GM12892 (cell line): ENCODE measurements at places on chromosomes 2 and 18.

DNA sequence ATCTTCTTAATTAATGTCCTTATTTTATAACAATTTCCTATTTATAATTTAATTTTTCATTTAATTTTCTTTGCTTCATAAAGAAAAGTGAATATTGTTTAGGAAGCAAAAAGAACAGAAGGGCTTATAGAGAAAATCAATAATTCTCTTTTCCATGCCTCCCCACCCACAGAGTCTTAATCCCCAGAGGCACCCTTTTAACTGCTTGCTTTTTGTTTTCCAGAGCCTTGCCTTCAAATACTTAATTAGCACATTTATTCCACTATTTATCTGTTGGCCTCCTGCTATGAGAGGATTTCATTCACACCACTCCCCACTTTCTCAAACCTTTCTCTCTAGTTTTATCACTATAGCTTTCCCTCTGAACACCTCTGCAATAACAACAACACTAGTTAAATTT is 373.6 kb downstream of the MBD2 start:
- no peak for DNase-seq

DNA sequence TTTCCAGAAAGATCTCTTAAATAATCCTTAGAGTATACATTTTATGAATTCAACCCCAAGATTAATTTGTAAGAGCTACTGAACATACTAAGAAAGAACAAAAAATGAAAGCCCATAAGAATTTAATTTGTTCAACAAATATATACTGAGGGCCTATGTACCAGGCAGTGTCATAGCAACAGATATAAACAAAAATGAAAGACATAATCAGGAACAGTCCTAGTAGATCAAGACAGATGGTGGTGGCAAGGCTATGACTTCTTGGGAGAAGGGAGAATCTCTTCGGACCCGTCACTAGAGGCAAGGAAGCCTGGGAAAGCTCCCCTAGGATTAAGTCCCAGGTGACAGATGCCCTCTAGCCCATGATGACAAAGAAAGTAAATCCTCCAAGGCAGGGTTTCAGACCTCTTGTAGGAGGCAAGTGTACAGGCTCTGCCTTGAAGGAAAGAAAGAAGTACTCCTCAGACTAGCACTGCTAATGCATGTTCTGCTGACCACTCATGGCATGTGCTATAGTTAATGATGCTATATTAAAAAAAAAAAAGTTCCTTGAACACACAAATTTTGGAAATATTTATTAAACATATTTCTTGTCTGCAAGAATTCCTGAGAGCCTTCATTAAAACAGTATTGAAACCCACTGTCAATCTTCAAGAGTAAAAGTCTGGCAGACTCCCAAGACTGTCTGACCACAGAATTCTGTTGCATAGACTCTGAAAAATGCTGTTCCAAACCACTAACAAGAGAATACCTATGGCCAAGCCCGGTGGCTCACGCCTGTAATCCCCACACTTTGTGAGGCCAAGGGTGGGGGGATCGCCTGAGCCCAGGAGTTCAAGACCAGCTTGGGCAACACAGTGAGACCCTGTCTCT is 31.5 kb downstream of the NOL10 start:
- no peak for DNase-seq

DNA sequence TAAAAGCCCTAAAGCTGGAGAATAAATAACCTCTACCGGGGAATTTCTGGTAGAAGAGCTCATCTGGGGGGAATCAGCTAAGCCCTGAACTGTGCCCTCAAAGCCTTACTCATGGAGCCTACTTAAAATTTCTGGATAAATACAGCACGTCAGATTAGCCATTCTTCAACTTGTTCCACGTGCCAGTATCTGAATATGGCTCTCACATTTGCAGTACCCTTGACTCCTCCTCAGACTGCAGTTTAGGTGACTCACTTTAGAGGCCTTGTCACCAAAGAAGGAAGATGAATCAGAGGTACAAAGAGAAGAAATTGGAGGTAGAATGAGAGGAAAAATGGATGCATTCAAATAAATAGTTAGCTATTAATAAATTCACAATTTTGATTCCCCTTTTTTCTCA is 34.6 kb upstream of the POTEC start:
- no peak for DNase-seq

DNA sequence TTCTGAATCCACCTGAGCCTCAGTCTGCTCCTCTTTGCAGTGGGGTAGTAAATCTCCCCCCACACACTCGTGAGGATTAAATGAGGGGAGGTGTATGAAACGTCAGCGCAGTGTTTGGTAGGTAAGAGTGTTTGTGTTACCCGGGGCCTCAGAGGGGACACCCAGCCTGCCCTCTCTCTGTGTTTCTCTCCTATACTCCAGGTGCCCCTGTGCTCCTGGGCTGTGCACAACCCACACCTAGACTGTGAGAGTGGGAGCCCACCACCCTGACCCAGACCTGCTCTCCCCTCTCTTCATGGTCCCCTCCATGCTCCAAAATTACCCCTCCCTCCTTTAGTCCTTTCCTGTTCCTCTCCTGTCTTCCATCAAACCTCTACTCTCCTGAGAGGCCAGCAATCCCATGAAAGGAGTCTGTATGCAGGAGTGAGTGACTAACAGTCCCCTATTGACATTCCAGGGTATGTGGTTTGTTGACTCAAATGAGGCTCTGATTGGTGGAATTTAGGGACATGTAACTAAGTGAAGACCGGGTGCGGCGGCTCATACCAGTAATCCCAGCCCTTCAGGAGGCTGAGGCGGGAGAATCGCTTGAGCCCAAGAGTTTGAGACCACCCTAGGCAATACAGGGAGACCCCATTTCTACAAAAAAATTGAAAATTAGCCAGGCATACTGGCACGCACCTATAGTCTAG is 10.4 kb downstream of the CIB4 start:
- no peak for DNase-seq

DNA sequence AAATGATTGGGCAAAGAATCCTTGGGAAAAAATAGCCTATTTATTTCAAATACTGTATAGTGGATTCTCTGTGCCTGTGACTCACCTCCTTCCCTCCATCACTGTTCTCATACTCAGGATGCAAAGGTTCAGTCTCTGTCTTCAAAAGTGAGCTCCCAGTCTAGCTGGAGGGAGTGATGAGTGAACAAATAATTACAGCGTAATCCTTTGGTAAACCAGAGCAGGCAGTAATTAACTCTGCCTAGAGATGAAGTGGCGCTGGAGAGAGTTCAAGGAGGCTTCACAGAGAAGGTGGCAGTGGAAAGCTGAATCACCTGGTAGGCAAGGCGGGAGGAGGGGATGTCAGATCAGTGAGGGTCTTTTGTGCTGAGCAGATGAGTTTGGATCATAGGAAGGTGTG is 6.5 kb downstream of the DGUOK start:
- no peak for DNase-seq

GRCh38 chr18:8820396-8821082 is 115.2 kb downstream of the MTCL1 start:
- DNase-seq, result no peak

DNA sequence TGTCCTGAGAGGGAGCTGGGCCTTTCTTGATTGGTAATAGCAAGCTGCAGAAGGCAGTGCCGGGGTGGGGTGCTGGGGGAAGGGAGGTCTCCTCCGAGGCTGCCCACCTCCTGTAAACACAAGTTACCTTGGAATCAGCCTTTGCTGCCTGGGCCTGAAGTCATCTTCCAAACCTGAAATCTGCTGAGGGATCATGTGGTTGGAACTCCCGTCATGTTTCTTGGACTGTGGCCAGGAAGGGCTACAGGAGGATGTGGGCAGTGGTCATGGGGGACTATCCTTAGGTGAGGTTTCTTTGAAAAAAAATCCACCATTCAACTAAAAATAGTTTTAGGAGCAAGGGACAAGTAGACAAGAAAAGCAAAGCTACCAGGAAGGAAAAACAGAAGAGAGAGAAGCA is 74.2 kb downstream of the CDK15 start:
- DNase-seq, result no peak

DNA sequence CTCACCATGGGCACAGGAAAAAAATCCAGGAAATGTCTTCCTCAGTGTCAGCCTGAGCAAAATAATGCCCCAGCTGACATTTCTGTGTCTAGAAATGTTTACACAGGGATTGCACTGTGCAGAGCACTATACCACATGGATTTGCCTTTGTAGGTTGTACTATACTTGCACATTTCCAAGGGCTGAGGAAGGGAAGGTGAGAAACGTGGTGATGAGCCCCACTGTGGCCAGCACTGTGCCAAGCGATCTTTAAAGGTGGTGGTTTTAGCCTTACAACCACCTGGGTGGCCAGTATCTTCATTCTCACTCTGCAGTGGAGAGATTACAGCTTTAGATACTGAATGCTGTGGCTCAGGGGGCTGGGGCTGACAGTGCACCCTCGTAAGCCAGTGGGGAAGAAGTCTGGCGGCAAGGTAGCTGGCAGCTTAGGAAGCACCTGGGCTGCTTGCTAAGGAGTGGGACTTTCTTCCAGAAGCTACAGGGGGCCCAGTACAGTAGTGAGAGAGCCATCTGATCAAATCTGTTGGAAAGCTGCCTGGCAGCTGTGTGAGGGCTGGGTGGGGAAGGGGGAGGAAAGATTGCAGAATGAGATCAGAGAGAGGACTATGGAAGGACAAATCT is 81.4 kb upstream of the MSH2 start:
- DNase-seq, result no peak

DNA sequence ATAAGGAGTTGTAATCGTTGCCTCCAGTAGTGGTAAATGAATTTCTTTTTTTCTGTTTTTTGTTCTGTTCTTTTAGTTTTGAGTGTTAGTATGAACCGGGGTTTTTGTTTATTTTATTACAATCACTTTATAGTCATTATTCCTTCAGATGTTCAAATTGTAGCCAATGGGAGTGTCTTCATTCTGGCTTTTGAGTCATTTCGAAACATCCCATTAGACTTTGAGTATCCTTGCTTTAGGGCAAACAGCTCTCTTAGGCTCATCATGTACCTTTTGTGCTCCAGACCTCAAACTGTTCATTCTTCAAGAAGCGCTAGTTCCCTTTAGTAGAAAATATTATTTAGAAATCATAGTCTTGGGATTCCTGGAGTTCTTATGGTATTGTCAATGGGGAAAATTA is 54.2 kb upstream of the PAX3 start:
- DNase-seq, result no peak

DNA sequence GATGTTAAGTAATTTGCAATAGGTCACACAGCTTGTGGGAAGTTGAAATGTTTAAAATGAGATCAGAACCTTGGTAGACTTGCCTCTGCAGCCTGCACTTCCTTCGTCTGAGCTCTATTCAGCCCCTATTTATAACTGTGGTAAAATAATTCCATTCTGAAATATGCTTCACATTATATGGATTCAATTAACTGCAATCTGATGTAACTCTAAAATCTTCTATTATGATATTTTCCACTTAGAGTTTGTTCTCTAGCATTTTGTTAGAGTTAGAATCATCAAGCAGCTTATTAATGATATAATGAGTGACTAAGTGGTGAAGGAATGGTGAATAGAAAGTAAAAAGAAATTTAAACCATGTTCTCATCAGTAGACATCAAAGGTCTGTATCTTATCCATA is 139.6 kb upstream of the ARHGAP28 start:
- no peak for DNase-seq

GRCh38 chr2:18473241-18474181 is 86.9 kb downstream of the RDH14 start:
- no peak for DNase-seq

GRCh38 chr2:68722712-68723111 is 11.9 kb upstream of the ARHGAP25 start:
- DNase-seq, result no peak

- DNase-seq, result no peak
These were observed 13.6 kb upstream of the IRS1 start for GRCh38 chr2:226813148-226813701.

- no peak for DNase-seq
These were observed 310.7 kb downstream of the TNS1 start for GRCh38 chr2:217691920-217692666.

- no peak for DNase-seq
These were observed 8.7 kb downstream of the PCBP1 start for GRCh38 chr2:70095720-70096670.

GRCh38 chr18:29161429-29161828 is 984.5 kb upstream of the CDH2 start:
- no peak for DNase-seq

GRCh38 chr2:207692206-207693065 is 19.0 kb upstream of the CCNYL1 start:
- peak; percentile 31 for DNase-seq

DNA sequence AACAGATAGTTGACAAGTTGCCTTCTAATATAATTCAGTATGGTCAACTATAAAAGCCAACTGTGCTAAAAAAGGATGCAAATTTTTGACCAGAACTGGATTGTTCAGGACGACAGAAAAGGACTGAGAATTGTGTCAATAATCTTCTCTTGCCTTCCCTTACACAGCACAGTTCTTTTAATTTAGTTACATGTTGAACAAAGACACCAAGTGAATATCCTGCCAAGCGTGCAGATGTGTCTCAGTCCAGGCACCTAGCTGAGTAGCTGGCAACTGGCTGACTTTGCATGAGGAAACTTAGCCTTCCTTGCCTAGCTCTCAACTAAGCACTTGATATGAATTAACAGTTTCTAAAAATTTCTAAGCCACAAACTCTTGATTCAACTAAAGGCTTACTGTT is 801.4 kb downstream of the BCL11A start:
- DNase-seq, result no peak

DNA sequence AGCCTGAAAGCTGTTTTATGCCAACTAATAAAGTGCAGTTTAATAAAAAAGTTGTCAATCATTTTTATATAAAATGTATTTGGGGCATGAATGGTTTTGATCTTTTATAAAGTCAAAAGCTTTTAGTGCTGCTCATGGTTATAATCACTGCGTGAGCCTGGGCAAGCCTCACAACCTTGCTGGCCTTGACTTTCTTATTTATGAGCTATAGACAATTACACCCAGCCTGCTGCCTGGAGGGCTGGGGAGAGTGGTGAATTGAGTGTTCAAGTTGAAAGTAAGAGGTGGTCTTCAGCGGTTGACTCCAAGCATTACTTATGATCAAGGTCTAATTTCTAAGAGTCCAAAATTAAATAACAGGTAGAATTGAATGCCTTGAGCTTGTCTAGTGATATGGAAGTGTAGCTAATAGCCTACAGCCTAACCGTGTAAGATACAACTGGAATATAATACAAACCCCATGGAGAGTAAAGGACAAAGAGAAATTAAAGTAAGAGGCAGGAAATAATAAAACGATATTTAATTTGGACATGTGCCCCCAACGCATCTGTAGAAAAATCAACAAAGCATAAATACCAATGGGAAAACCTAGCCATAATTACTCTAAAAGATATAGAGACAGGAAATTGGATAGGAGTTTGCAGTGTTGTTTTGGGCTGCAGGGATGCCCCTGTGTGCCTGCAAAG is 106.0 kb upstream of the CYP1B1 start:
- no peak for DNase-seq

DNA sequence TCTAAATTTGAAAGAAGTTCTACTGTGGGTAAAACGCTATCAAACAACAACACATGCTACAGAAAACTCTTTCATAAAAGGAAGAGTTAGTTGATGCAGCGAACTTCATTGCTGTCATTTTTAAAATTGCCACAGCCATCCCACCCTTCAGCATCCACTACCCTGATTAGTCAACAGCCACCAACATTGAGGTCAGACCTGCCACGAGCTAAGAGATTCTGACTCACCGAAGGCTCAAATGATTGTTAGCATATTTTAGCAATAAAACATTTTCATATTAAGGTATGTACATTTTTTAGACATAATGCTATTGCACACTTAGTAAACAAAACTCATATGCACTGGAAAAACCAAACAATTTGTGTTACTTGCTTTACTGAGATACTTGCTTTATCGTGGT is 347.1 kb downstream of the CLIP4 start:
- no peak for DNase-seq
